ENCODE measurements at places on chromosomes 3 and 15.
A peak's percentile ranks its signal among the peaks of the same experiment; 100 is the strongest.

GRCh38 chr3:42662037-42662812 is 8.7 kb downstream of the ZBTB47 start:
- DNase-seq = no peak

- no peak for DNase-seq
These were observed 165.9 kb downstream of the TPRG1 start for GRCh38 chr3:189337673-189338091.

GRCh38 chr15:28919201-28919635 is 33.4 kb downstream of the APBA2 start:
- no peak for DNase-seq

DNA sequence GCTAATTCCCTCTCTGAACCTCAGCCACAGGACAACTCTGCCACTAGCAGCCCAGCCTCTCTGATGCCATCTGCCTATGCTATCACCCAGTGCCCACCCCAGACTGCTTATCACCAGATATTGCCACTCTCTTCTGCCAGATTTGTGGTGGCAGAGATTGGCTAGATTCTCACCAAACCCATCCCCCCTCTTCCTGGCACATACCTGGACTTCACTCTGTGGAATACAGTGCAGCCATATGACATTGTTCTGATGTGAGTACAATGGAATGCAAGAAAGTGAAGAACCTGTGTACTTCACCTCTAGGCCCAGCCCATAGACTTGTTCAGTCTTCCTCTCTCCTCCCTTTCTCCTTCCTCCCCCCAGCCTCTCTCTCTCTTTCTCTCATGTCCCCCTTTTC is 46.9 kb upstream of the NTRK3 start:
- no peak for DNase-seq

DNA sequence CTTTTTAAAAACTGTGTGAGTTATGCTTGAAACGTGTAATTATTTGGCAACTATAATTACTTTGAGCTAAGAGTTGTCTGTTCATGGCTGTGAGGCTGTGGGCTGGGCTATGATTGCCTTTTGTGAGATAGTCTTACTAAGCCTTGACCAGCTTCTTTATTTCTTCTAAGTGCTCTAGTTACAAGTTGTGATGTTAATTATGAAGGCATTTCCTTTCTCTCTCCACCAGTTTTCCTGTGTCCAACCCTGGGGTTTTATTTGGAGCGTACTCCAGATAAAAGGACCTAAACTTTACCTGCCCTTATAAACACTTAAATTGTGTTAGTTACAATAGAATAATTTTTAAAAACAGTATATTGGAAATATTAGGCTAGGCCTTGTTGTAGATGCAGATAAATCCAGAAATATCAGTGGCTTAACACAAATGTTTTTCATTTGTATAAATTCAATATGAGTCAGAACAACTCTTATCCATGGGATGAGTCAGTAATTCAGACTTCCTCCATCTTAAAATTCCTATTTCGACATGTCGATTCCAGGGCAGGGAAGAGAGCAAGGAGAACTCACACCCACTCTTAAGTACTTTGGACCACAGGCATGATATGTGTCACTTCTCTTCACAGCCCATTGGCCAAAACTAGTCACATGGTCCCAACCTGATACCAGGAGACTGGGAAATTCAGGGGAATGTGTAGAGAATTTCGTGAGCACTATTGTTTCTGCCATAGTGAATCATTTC is 17.0 kb downstream of the TMEM62 start:
- peak; percentile 79 for DNase-seq

DNA sequence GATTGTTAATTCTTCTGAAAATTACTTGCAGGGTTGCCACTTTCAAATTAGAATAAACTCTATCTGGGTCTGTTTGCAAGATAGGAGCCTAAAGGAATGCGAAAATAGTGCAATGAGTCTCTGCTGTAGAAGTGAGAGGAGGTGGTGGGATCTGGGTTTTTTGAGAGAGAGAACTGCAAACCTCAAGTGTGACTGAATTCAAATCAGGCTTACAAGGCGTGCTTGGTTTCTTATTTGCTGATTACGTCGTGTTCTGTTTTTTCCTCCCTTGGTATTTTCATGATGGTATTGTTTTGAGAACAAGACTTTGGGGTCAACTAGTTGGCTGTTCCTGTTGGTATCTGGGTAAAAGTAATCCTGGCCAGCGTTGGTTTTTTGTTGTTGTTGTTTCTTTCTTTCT is 490.9 kb upstream of the CFAP20DC start:
- DNase-seq = no peak

GRCh38 chr3:188633206-188633605 is 479.2 kb downstream of the LPP start:
- no peak for DNase-seq

- DNase-seq = no peak
These were observed 126.8 kb upstream of the CLSTN2 start for GRCh38 chr3:139808201-139808600.

GRCh38 chr3:20564966-20565365 is 379.0 kb upstream of the SGO1 start:
- DNase-seq = no peak

DNA sequence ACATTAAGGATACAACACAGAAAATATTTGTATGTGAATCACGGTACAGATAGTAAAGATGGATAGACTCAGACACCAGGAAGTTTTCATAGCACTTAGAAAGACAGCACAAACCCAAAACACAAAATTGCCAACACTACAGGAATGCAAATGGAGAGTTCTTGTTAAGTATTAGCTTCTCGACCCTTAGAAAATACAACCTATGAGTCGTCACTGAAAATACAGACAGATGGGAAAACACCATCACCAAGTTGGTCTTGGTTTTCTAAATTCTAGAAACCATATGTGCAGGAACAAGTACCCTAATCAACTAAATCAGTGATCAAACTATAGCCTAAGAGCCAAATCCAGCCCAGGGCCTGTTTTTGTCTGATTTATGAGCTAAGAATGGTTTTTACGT is 50.7 kb downstream of the PEAK1 start:
- DNase-seq = no peak

GRCh38 chr15:23022156-23022555 is 17.2 kb downstream of the TUBGCP5 start:
- DNase-seq = no peak

GRCh38 chr3:147159141-147159540 is 247.2 kb downstream of the ZIC4 start:
- DNase-seq = no peak

DNA sequence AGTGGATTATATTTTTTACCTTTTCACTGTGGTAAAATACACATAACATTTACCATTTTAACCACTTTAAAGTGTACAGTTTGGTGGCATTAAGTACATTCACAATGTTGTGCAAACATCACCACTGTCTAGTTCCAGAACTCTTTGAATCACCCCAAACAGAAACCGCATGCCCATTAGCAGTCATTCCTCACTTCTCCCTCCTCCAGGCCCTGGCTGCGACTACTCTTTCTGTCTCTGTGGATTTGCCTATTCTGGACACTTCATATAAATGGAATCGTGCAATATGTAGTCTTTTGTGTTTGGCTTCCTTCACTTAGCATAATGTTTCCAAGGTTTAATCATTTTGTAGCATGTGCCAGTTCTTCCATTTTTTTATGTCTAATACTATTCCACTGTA is 409.8 kb downstream of the NTRK3 start:
- DNase-seq = no peak

DNA sequence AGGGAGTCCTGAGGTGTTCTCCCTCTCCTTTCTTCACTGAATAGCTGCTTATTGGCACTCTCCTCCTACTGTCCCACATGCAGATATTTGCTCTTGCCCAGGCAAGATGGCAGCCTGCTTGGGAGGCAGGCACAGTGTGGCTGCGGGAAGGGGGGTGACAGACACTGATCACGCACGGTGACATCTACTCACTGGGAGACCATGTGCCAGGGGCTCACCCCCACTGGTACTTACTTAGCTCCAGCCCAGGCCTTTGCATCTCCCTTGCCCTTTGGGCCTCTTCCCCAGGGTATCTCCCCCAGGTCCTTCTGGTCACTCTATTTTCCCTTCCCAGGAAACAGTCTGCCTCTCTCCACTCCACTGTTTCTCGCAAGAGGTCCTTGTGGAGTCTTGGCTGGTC is 6.4 kb downstream of the PLA2G4E start:
- DNase-seq = no peak

DNA sequence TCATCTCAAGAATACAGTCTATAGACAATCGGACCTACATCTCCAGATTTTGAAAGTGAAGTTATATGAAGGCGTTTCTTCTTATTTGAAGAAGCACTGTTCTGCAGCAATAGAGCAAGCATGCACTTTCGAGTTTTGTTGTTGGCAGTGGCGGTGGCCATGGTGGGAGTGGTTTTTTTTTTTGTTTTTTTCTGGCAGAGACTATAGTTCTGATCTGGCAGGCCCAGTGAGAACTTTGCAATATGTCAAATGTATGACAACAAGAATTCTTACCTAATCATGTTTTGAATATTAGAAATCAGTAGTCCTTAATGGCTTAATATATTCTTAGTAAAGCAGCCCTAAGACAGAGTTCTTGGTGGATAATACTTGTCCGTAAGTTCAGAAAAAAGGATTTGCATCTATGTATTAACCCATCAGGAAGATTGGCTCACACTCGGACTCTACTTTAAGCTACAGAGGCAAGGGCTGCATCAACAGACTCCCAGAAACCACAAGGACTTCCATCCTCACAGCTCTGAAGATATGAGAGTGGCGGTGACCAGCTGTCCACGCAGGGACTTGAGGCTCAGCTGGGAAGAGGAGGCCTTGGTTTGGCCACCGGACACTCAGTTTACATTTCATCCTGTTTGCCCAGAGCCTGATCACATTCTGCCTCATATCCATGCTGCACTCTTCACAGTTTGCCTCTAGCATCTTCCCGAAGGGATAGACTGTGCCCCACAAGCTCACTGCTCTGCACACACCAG is 124.1 kb upstream of the THBS1 start:
- no peak for DNase-seq

DNA sequence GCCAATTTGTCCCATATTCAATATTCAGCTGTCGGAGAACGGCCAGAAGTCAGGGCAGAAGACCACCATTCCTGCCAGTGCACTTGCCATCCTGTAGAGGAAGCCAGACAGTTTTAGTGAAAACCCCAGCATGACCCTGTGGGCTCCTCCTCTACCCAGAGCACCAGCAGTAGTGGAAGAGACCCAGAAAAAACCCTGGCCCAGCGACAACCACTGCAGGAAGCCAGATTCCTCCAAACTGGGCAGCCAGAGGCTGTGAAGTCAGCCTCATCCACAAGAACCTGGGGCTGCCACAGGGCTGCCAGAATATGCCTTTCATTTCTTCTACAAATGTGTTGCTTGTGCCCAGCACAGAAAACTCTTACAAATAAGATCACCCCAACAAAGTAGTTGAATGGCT is 67.3 kb downstream of the HMCES start:
- DNase-seq = no peak

DNA sequence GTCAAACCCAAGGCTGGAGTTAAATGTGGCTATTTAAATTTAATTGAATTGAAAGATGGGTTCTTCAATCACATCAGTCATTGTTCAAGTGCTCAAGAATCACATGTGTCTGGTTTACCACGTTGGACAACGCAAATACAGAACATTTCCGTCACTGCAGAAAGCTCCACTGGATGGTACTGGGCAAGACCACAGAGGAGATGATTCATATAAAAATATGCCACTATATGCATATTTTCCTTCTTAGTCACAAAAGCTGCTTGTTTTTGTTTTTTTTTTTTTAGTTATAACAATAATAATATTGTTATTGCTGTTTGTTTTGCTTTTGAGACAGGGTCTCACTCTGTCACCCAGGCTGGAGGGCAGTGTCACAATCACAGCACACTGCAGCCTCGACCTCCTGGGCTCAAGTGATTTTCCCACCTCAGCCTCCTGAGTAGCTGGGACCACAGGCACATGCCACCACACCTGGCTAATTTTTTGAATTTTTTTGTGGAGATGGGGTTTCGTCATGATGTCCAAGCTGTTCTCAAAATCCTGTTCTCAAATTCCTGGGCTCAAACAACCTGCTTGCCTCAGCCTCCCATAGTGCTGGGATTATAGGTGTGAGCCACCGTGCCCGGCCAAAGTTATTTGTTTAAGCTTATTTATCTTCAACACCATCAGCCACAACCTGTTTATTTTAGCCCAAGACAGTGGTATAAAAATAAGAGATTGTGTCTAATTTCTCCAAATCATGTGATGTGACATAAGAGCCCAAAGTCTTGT is 19.4 kb downstream of the RTP3 start:
- DNase-seq = peak; percentile 71

DNA sequence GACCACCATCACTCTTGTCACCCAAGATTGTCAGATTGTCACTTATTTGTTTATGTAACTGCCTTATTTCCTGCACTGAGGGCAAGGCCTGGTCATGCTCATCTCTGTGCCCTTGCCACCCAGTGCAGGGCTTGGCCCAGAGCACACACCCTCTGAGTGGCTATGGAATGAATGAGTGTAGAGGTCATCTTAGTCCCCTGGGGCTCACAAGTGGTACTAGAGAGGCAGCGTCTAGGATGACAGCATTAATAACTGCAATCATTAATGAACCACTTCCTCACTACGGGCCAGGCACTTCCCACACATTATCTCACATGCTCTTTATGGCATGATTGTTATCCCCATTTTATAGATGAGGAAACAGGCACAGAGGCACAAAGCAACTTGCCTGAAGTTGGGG is 117.0 kb downstream of the SMAD6 start:
- no peak for DNase-seq

- no peak for DNase-seq
These were observed 652.0 kb upstream of the NECTIN3 start for GRCh38 chr3:110419601-110420000.

DNA sequence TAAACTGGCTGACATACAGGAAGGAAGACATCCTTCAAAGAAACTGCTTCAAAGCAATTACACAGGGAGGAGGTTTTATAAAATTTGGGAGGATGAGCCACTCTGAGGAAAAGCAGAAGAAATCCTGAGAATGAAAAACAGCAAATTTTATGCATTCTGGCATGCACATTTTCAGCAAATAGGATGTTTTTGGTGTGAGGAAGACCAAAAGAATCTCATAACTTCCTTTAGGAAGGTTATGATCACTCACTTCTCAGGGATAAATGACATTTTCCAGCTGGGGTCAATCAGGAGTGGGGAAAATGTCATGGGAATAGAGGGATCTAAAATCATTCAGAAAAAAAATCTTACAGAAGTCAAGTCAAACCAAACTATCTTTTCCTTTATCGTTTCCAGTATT is 371.7 kb upstream of the CNTN6 start:
- DNase-seq = no peak

GRCh38 chr15:58748040-58748851 is 1.3 kb downstream of the ADAM10 start:
- no peak for DNase-seq
